Stimulated activated CD8-positive, alpha-beta memory T cell treated with anti-CD3 and anti-CD28 coated beads, Interleukin-7, amount 100 ng/mL, for 1 hour (primary cell): ENCODE measurements at places on chromosomes 3 and 15.

DNA sequence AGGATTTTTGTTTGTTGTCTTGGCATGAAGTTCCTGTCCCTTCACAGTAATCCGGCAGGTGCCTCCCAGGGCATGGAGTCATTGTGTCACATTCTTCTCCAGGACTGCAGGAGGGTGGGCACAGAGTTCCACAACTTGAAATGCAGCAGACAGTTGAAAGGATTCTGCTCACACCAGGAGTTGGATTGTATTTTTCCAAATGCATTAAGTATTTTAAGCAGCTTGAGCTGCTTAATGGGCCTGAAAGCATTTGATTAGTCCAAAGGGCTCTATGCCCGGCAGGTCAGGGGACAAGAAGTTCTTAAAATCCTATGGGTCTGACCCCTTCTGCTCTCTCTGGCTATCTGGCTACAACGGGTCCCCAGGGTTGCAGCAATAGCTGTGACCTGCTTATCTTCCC, 92.9 kb downstream of the APBA2 start:
- DNase-seq = no peak

GRCh38 chr3:122356402-122356801, 26.6 kb downstream of the MIX23 start:
- DNase-seq = no peak

DNA sequence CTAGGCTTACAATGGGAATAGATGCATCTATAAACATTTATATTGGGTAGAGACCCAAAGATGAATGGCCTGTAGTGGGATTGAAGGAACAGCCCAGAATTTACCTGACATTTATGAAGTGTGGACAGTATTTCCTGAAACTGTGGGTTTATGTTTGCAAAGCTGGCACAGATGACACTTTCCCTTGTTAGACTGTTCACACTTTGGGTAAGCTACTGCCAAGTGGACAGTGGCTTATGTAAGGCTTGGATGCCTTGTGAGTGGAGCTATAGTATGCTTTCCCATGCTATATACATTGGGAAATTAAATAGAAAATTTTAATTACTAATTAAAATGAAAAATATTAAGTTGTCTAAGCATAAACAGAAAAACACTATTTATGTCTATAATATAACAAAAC, 48.5 kb downstream of the STARD9 start:
- no peak for DNase-seq

DNA sequence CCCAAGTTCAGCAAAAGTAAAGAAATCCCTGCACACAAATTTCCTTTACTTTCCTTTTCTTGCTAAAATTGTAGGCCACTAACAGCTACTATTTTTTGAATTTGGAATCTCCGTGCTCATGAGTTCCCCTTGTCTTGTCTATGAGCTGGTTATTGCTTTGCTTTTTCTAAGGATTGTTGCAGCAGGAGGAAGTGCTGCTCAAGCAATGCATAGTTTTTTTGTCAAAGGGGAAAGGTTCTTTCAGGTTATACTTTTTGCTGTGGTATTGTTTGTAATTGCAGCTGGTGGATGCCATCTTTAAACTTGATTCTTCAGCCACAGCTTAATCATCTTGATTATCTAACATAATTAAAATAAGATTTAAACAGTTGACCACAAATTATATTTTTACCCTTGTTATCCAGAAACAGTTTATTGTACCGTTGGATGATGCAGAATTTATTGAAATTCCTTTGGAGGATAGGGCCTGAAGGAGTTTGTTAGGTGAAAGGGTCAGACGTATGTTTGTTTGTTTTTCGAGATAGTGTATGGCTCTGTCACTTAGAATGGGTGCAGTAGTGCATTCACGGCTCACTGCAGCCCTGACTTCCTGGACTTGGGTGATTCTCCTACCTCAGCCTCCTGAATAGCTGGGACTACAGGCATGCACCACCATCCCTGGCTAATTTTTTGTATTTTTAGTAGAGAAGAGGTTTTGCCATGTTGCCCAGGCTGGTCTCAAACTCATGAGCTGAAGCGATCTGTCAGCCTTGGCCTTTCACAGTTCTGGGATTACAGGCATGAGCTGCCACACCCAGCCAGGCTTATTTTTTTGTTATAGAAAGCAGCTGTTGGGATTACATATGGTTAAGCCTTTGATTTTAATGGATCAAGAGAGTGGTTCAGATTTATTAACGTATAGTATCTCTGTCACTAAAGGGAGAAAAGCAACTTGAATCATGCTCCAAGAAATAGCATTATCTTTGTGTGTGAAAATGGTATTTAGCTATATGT, 11.7 kb downstream of the MGA start:
- DNase-seq = no peak

GRCh38 chr3:172465281-172465680, 17.0 kb upstream of the GHSR start:
- DNase-seq = no peak

- no peak for DNase-seq
Observed at GRCh38 chr3:30112902-30113484, 493.4 kb upstream of the TGFBR2 start.

- no peak for DNase-seq
Observed at GRCh38 chr3:128328546-128329458, 137.9 kb downstream of the DNAJB8 start.

GRCh38 chr3:113223475-113224281, 12.3 kb downstream of the BOC start:
- DNase-seq = no peak

DNA sequence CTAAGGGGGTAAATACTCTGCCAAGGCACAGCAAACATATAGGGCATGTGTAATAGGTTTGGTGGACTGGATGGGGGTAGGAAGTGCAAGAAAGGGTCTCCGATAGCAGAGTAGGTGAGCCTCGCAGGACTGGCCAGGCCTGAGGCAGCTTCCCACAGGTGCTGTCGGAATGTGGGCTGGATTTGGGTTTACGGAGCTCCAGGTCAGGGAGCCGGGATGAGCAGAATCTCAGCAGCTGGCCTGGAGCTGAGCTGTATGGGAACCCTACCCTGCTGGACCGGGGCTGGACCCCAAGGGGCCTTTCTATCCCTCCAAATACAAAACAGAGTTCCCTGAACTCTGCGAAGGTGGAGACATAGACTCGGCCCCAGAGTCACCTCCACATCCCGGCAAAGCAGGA, 15.0 kb downstream of the KLF15 start:
- no peak for DNase-seq

DNA sequence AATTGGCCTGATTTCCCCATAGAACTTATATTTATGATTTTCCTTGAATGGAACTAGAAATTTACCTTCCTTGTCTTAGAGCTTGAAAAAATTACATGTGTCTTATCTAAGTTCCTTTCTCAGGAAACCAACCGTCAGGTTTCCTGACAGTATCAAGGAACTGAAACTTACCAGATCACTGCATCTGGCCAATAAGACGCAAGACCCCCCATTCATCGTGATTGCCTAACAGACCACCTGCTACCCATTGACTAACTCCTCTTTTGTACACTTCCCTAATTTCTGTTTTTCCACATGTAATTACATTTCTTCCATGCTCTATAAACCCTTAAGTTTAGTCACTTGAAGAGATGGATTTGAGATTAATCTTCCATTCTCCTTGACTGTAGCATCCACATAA, 517.2 kb upstream of the CBLB start:
- no peak for DNase-seq
